ENCODE measurements at places on chromosomes 7 and 10. TPM values are rescaled to one million over a fixed set of nuclear protein-coding genes. Genes with fewer than 3 reads are reported as not detected.

Gene KLF14
- not detected for total RNA-seq

Gene UNCX
- total RNA-seq, result not detected

Gene SFRP5
- total RNA-seq, result not detected

Gene PLCE1
- 4.2 TPM for total RNA-seq

Gene SEC31B
- 17.4 TPM for total RNA-seq

Gene DMBT1
- under 0.01 TPM for total RNA-seq

Gene GDF10
- 11.1 TPM for total RNA-seq

Gene RPEL1
- under 0.01 TPM for total RNA-seq

Gene MYPN
- total RNA-seq, result 1.7 TPM

Measured in fibroblast of the aortic adventitia (primary cell).